AG09319 (cell line): ENCODE measurements at places on chromosomes 7 and 10.

GRCh38 chr10:43258562-43259212 lies 8.2 kb downstream of the RASGEF1A start:
- no peak for DNase-seq

DNA sequence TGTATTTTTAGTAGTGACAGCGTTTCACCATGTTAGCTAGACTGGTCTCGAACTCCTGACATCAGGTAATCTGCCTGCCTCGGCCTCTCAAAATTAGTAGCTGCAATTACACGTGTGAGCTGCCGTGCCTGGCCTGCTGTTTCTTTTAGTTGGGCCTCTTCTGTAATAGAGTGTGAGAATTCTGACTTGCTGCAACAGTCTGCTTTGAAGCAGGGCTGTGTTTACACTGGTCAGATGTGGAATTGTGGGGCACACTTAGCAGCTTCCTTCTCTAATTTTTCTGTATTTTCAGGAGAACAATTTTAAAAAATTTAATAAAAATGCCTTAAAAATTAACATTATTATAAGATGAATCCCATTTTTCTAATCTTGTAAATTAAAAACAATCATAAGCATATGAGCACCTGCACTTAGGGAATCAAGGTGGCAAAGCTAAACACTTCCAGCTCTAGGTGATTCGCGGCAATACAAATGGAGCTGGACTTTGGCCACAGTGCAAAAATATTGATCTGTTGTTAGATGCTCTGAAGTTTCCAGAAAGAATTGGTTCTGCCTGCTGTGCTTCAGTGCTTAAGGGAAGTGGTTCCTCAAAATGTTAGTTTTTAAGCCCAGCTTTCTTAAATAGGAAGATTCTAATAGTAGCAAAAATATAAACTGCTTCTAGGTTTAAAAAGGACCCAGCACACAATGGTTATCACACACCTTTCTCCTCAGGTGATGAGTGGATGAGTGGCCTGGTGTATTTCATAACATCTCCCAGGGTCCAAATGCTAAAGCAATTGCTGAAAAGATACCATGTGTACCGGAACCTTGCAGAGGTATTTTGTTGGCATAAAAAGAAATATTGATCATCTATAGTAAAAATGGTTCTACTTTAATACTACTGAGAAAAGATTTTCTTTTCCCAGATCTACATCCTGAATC lies 63.5 kb upstream of the ATRNL1 start:
- DNase-seq: no peak

DNA sequence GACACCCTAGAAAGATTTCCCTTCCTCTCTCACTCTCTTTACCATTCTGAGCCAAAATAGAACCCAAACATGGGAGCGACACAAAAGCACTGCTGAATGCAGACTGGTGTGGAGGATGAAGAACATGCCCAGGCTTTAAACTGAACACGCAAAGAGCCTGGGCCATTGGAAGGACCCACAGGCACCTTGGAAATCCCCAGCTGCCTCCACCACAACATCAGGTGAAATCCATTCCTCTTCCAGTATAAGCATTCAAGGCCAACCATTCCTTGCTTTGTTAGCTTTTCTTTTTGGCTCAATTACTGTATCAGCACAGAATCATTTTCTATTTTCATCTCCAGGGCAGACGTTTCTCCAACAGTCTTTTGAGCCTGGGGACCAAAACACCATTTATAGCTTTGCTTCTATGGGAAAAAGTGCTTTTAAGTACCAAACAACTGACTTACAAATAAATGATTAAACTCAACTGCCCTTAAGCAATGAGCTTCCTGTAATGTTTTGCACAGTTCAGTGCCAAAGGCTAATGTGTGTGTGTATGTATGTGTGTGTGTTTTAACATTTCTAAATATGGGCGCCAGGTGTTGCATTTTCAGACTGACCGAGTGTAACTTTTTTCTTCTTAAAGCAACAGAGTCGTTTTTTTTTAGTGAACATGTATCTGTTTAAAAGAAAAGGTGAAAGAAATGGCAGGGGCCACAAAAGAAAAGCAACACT lies 16.2 kb upstream of the BLNK start:
- DNase-seq: no peak

DNA sequence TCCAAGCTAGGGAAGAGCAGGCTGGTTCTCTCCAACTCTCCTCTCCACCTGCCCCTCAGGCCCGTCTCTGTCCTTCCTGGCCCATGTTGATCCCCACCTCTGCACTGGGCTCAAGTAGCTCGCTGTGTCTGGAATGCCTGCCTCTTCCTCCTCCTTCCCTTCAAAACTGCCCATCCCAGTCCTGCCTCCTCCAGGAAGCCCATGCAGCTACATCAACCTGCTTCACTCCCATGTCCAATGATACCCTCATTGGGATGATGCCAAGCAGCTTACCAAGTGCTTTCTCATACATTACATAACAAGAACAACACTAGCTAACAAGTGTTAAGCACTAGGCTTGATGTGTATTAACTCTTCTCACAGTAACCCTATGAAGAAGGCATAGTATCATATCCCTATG lies 8.2 kb downstream of the ASB10 start:
- DNase-seq: no peak

- DNase-seq: no peak
Measured at GRCh38 chr7:130441408-130441869, 623 bp upstream of the CEP41 start.

DNA sequence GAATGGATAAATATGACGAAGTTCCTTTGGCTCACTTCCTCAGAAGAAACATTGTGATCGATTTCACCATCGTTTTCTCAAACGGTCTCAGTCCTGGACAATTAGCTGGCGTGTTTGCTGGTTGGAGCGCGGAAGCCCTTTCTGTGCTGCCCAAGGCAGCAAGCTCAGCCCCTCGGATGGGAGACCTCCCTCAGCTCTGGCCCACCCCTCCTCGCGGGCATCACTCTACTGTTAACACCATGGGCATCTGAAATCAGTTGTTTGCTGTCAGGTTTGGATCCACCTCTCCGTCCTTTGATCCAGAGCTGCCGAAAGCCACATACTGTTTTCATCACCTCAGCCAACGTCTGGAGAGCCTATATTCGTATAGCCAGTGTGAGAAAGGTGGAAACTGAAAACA lies 68.2 kb downstream of the C10orf143 start:
- no peak for DNase-seq

DNA sequence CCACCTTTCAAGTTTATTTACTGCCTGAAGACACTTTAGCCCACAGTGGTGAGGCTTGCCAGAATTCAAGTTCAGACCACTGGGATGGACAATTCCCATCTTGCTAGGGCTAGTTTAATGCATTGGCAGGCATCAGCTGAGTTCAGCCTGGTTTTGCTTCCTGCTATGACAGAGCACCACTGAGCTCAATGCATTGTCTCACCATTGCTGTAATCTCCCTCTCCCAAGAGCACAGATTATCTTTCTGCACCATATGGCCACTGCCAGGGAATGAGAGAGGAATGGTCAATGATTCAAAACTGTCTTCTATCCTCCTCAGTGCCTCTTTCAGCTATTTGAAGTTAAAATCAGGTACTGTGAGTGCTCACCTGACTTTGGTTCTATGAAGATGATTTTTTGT lies 160.8 kb downstream of the XPNPEP1 start:
- DNase-seq: no peak

GRCh38 chr7:149720372-149721083 lies 52.9 kb downstream of the ZNF467 start:
- no peak for DNase-seq

GRCh38 chr10:25966844-25967243 lies 32.8 kb downstream of the MYO3A start:
- no peak for DNase-seq

- no peak for DNase-seq
Measured at GRCh38 chr7:8260871-8261694, 884 bp downstream of the ICA1 start.

GRCh38 chr7:74269757-74270277 lies 15.6 kb upstream of the RFC2 start:
- DNase-seq: no peak
